HFFc6 (cell line): ENCODE measurements at places on chromosomes 11 and 22. TPM values are rescaled to one million over a fixed set of nuclear protein-coding genes. Genes with fewer than 3 reads are reported as not detected.

The MPPED2 gene
- total RNA-seq, result not detected in 3 replicates

GRCh38 chr11:94030059-94030458 lies 8.9 kb downstream of the HEPHL1 start:
- no peak for DNase-seq

DNA sequence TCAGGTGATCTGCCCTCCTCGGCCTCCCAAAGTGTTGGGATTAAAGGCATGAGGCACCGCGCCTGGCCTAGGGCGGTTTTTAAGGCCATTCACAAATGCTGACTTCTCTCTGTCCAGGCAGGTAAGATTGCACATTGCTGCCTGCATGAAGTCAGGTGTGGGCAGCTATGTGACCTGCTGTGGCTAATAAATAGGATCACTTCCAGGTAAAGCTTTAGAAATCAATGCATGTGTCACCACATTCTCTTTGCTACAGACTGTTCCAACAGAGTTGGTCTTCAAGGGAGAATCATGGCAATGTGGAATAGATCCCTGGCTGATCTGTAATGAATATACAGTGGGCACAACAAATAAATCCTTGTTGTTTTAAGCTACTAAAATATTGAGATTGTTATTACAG lies 260.3 kb upstream of the PITPNB start:
- DNase-seq, result no peak

The HDAC10 gene
- 24.2 and 28.3 TPM in 2 replicates for total RNA-seq

DNA sequence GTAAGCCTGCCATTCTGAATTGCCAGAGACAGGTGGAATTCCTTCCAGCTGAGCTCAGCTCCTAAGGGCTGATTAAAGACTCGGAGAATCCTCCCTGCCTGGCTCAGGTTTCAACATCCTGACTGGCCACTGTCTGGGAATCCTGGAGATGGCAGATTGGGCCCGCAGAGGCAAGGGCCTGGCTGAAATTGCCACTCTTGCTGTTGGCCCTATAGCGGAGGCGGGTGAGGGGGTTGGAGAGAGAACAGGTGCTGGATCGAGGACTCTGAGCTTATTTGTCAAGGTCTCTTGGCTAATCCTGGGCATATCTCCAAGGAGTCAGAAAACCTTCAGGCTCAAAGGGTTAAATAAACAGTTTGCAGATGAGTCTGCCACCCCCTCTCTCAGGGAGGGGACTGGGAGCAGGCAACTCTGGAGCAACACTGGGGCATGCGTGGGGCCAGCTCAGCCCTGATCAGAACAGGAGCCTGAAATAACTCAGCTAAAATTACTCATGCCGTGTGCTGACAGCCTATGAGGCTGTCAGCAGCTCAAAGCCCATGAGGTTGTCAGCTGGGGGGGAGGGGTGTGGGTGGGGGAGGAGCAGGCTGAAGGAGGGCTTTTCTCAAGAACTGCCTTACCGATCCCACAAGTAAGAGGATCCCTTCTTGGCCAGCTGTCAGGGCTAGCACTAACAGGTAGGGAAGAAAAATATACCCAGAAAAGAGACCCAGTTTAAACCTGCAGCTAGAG lies 14.7 kb upstream of the MFRP start:
- peak; percentile 78 for DNase-seq

- DNase-seq, result peak; percentile 54
These were observed 15.8 kb downstream of the TMEM258 start for GRCh38 chr11:61776561-61777075.

GRCh38 chr22:28172892-28173670 lies 254.0 kb upstream of the PITPNB start:
- peak; percentile 57 for DNase-seq

- DNase-seq, result no peak
These were observed 65.6 kb upstream of the SHISAL1 start for GRCh38 chr22:44378380-44378779.

The SLC25A18 gene
- total RNA-seq, result not detected in 3 replicates
